Stimulated activated CD8-positive, alpha-beta memory T cell treated with anti-CD3 and anti-CD28 coated beads, Interleukin-15, amount 100 ng/mL, for 24 hours (primary cell): ENCODE measurements at places on chromosomes 16 and 17.

DNA sequence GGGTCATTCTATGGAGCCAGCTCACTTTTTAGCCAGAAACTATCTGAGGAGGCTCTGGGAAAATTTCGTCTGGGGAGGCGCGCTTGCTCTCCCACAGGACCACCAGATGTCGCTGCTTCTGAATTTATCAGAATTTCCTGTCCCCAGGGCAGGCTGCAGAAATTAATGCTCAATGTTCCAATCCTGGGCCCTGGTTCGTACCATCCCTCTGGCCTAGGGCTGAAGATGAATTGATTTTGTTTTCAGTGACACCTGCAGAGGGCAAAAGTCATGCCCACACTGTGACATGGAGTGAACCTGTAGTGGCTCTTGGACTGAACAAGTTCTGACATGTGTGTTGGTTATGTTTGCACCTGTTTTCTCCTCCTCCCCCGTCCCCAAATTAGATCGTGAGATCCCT is 482.6 kb downstream of the NPIPA7 start:
- peak; percentile 5 for DNase-seq

- DNase-seq = no peak
Observed at GRCh38 chr16:62035115-62036092, 834 bp downstream of the CDH8 start.

GRCh38 chr17:15409721-15410250 is 57.6 kb downstream of the CDRT4 start:
- DNase-seq = no peak

- DNase-seq = peak; percentile 15
Observed at GRCh38 chr16:11405331-11406176, 60.3 kb downstream of the RMI2 start.

DNA sequence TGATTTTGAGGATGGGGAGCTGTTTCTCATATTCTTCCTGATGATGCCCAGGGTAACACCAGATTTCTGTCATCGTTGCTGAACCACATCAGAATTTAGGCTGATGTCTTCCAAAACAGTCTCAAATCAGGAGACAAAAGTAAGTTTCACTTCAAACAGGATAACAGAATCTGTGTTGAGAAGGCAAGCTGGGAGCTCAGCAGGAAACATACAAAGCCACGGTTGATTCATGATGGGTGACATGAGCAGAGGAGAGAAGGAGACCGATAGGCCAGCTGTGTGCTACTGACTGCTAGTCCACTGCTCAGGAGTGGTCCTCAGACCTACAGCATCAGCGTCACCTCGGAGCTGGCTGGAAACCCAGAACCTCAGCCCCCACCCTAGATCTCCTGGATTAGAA is 62.9 kb upstream of the RCVRN start:
- DNase-seq = no peak

DNA sequence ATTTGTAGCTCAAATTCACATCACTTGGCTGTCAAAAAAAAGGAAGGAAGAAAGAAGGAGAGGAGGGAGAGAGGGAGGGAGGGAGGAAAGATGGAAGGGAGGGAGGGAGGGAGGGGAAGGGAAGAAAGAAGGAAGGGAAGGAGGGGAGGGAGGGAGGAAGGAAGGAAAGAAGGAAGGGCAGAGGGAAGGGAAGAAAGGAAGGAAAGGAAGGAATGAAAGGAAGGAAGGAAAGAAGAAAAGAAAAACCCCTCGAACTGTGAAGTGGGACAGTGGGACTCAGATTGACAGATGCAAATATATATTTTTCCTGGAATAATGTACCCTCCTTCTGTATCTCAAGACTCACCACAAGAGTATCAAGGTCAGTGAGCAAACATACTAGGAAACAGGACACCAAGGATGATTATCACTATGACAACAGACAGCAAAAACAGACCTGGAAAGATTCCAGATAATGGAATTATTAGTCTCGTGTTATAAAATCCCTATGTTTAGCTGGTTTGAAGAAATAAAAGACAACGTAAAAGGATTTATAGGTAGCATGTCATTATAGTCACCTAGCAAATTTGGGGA is 24.2 kb upstream of the ABCA3 start:
- DNase-seq = no peak

GRCh38 chr17:2101448-2102257 is 46.8 kb downstream of the HIC1 start:
- DNase-seq = no peak

DNA sequence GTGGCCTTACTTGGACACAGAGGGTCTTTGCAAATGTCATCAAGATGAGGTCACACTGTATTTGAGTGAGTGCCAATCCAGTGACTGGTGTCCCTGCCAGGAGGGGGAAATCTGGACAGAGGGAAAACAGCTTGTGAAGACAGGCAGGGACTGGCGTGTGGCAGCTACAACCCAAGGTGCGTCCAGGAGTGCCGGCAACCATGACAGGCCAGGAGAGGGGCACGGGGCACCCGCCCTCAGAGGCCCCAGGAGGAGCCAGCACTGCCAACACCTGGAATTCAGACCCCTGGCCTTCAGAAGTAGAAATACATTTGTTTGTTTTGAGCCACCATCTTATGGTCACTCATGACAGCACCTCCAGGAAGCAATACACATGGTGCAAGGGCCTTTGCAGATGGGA is 225.7 kb downstream of the CPPED1 start:
- DNase-seq = no peak

DNA sequence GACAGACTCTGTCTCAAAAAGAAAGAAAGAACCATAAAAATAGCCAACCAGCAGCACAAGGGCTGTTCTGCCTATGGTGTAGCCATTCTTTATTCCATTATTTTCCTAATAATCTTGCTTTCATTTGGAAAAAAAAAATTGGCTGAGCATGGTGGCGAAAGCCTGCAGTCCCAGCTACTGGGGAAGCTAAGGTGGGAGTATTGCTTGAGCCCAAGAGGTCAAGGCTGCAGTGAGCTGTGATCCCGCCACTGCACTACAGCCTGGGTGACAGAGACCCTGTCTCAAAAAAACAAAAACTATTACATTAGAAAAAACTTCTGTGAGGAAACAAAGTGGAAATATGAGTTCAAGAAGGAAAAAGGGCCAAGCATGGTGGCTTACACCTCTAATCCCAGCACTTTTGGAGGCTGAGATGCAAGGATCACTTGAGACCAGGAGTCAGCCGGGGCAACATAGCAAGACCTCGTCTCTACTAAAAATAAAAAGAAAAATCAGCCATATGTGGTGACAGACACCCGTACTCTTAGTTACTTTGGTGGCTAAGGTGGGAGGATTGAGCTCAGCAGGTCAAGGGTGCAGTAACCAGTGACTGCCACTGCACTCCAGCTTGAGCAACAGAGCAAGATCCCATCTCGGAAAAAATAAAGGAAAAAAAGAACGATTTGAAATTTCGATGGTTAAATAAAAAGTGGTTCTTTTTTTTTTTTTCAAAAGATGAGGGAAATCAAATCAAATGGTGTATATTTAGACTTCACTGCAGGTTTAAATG is 2.5 kb downstream of the DCAKD start:
- DNase-seq = no peak

DNA sequence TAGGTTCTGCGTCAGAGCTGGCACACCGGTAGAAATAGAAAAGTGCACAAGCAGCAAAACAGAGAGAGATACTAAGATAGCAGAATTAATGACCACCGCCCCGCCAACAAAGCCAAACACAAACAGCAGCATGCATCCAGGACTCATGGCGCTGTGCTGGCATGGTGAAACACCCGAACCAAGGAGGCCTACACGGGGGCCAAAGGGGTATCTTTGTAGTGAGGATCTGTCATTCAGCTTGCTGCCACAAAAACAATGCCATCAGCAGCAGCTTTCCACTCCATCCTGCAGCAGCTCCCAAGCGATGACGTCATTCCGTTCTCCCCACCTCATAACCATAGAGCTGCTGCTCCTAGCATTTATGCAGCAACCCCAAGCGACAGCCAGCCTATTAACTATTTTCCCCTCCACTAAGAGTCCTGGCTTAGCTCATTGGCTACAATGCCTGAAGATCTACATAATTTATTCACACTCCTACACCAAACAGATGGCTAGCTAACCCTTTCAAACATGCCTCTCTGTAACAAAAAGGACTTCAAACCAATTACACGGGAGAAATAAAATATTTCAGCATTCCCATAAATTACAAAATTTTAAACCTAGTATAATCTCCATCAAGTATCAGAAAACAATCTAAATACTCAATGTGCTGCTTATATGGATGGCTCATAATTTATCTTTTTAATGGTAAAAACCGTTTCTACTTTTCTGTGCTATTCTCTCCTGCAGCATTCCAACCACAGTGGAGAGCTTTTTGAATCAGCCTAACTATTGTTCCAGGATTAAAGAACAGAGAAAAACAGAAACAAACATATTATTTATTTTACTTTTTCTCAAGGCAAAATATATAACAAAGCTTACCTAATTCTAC is 73.9 kb downstream of the SPAG9 start:
- no peak for DNase-seq

- no peak for DNase-seq
Observed at GRCh38 chr16:74372953-74373846, 2.9 kb upstream of the NPIPB15 start.

- DNase-seq = no peak
Observed at GRCh38 chr17:6244253-6244652, 174.1 kb downstream of the WSCD1 start.

DNA sequence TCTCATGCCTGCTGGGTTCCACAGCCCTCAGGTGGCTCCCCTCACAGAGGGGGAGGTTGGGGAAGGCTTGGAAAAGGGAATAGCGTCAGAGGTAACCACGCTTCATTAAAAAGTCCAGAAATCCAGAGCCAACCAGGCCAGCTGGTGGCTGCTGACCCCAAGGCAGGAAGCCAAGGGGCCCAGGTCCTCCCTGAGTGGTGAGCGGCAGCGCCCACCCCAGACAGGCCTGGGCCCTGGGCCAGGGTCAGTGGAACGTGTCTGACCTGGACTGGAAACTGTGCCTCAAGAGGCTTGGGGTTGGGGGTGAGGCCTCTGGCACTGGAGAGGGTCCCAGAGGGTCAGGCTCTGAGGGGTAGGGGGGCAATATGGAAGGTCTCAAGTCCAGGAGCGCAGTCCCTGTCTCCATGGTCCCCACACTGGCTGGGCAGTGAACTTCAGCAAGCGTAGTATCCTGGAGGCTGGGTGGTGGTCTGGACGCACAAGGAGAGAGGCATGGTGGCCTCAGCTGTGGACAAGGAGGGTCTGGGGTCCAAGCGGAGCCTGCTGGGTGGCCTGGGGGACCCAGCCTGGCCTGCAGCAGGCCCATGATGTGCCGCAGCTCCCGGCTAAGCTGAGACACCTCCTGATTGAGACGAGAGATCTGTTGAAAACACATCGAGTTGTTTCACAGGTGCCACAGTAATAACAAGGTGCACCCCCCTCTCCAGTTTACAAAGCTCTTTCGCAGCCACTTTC is 5.2 kb upstream of the RAB5C start:
- DNase-seq = no peak

GRCh38 chr17:75869282-75870141 is 8.9 kb downstream of the TRIM47 start:
- no peak for DNase-seq

DNA sequence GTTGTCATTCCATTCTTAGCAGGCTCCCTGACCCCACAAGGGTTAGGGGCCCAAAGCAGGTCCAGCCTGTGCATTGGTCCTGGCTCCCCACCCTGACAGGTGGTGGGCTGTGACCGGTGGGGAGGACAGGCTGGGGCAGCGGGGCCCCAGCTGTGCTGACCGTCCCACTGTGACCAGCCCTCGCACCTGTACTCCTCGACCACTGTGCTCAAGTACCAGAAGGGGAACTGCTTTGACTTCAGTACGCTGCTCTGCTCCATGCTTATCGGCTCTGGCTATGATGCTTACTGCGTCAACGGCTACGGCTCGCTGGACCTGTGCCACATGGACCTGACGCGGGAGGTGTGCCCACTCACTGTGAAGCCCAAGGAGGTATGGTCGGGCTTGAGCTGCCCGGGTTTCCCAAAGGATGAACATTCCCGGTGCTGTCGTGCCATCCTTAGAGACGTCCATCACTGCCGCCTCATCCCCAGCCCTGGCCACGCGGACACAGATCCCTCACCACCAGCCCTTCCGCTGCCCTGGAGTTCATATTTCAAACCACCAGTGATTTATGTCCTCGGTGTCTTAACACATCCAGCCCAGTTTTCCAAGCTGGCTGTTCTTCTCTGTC is 7.3 kb downstream of the DRC7 start:
- DNase-seq = no peak

DNA sequence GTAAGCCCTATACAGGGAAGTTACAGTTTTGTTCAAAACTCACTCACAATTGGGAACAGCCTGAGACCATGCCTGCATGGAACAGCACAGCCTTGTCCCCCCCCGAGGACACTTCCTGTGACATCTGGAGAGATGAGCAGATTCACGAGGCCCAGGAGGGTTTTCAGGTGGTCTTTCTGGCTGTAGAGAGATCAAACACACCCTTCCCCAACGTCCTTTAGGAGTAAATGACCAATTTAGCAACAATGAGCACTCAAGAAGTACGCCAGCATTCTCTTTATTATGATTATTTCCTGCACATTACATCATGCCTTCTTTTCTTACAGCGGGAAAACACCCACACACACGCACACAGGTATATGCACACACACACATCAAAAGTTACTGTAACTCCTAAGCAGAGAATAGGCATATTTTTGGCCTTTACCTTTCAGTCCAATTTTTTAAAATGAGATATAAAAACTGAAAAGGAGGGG is 39.0 kb downstream of the ADCY9 start:
- no peak for DNase-seq

DNA sequence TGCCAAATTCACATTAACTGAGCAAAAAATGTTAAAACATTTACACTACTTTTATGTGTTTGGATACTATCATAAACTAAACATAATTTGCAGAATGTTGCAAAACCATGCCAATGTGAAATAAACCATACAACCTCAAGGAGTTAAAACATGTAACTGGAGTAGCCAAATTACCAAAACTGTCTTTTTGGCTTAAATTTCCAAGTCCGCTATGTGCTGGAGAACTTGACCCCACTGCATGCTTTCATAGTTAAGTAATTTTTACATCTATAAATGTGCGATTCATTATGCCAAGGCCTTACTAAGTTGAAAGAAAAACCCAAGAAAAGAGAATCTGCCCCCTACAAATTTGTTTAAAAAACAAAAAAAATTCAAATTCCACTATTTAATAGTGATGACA is 28.2 kb downstream of the BRD7 start:
- no peak for DNase-seq
